ENCODE measurements at places on chromosomes 1 and 21.
A peak's percentile ranks its signal among the peaks of the same experiment; 100 is the strongest.

DNA sequence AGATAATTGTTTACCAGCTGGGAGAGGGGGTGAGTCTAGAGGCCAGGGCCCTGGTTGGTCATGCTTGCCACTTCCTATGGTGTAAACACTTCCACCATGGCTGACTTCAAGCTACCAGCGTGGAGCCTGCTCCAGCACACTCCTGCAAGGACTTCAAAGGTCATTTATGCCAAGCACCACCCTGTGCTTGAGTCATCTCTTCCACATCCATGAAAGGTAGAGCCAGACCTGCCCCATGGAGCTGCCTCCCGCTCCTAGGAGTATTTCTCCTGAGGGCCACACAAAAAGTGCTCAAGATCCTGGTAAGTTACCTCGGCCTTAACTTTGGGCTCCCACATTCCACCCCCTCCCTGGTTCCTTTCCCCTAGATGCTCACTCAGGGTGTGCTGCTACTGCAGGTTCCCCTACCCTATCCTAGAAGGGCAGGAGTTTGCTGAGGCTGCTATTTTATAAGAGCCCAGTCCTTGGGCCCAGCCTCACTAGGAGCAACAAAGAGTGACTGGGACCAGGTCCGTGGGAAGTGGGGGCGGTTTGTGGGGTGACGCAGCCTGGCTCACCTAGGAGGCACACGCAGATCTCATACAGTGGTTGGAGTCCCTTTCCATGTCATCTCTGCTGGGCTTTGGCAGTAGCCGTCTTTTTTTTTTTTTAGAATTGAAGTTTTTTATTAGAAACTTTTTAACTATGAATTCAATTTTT is 2.4 kb downstream of the RAB7B start:
- DNase-seq: no peak

- DNase-seq: no peak
Measured at GRCh38 chr21:42864286-42864685, 15.1 kb downstream of the WDR4 start.

DNA sequence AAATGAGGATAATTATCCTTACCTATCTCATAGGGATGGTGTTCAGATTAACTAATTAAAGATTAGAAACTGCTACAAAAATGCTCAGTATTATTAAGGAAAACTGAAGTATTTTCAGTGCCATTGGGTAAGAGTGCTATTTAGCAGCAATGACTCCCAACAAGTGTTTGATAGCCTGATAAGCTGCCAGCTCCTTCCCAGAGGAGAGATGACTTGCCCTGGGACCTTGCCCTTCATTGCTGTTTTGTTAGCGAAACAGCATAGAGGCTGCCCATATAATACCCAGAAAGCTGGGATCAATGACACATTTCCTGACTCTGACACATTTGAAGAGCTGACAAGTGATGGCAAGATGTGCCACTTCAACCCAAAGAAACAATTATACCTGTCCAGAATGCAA is 592.2 kb downstream of the ADGRL2 start:
- no peak for DNase-seq

DNA sequence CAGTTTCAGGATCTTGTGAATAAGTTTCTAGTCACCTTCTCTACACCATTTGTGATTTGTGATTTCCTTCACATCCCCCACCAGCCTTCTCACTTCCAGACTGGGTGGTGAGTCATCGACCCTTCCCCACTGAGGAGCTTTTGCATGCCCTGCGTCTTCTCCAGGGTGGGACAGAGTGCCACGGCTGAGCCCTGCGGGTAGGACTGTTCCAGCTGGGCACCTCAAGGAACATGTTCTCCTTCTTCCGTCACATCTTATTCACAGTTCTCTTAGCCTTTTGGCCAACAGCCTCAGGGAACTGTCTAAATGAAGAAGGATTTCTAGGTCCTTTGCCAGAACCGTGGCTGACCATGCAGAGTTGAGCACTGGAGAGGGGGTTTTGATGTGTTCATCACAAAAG is 116.5 kb downstream of the TMEM53 start:
- DNase-seq: no peak

DNA sequence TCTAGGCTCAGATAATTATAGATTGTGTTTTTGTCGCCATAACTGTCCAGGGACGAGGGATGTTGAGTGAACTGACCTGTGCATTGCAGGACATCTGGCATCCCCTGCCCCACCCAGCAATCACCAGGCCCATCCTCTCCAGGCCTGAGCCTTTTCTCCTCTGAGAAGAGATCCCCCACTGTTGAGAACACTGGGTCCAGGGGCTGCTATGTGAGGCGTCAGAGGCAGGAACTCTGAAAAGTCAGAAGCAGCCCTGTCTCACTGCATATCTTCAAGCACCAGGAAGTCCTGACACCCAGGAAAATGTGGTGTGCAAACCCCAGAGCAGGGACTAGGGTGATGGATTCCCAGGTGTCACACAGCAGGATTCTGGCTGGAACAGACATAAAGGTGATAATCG is 17.1 kb upstream of the ACBD3 start:
- DNase-seq: no peak

- peak; percentile 59 for DNase-seq
Measured at GRCh38 chr1:46616277-46617107, at the start of gene MOB3C. Gene MOB3C (minus strand): TSS chr1:46616811. CDS start chr1:46613321, 3,490 bp downstream.

DNA sequence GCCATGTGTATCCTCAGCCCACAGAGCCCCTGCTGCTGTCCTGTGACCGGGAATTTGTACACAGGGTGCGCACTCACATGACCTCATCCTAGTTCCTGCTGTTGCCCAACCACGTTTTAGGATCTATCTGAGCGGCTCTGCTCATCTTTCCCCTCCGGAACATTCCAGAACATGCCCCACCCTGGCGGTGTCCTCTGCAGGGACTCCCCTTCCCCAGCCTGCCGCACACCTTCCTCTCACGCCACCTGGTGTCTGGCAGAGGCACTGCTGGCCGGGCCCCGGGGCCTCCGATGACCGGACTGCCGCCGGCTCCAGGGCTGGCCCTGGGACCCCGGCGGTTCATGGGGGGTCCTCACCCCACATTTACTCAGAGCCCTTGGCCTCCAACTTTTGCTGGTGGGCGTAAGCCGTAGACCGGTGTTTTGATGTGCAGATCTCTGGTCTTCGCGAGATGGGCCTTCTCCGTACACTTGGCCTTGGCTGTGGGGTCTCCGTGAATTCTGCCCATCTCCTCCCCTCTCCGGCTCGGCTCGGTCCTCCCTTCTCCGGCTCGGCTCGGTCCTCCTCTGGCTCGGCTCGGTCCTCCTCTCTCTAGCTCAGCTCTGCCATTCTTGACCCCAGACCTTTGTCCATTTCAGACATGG is 29.5 kb downstream of the ARHGEF16 start:
- no peak for DNase-seq

DNA sequence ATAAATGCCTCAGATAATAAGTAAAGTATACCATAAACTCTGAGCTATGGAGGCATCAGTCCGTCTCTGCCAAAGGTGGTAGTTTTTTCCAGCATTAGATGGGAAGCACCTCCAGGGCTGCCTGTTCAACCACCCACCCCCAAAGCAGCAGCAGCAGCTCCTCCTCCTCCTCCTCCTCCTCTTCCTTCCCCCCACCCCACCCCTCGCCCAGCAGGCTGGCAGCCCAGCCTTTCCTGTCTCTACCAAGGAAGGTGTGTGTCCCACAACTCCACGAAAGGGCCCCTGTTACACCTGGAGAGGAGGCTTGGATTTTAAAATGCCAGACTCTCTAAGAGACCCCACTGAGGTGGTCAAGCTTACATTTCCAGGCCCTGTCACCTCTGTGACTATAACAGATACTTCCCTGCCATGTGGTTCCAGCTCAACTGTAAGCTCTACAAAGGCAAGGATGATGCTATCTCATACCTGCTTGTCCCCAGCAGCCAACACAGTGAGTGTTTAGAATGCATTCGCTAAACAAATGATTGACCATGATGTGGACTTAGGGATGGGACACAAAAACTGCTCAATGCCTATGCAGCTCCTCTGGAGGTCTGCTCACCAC is 76.7 kb downstream of the GFI1 start:
- no peak for DNase-seq

DNA sequence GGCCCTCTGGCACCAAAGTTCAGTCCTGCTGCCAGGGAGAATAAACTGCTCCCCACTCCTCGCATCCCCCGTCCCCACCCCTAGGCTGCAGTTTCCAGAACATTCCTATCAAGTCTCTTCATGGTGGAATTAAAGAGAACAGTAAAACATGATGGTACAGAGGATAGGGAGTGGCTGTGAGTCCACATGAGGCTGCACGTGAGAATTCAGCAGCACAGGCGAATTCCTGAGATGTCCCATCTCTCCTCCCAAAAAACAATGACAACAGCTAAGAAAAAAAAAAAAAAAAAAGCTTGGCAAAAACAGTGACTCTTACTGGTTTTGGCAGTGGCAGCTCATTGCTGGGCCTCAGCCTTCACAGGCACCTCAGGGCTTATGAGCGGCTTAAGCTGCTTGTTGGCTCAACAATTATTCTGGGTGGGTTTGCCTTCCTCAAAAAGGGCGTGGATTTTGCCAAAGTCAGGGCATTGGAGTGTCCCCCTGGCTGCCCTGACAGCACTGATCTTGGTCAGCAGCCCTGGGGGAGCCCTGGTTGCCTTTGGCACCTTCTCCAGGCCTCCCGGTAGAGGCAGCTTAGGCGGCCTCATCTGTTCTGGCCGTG is 5.7 kb upstream of the IFFO2 start:
- DNase-seq: no peak

- no peak for DNase-seq
Measured at GRCh38 chr1:179077396-179077795, 4.5 kb upstream of the TOR3A start.

GRCh38 chr1:244804841-244805240 is 30.6 kb upstream of the COX20 start:
- no peak for DNase-seq

DNA sequence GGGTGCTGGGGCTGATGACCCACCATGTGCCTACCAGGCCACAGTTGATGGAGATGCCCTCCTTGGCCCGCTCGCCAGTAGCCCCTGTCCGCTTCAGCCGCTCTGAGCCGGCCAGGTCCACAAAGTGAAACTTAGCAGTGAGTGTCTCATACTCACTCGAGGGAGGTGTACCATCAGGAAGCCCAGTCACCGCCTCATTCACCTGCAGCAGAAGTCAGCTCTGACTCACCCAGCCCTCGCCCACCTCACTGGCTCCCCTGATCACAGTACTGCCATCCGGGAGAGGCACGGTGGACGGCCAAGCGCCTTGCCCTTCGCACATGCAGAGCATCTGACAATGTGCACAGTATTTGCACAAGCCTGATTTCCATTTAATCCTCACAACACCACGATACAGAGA is 18.8 kb downstream of the KIF21B start:
- DNase-seq: no peak

- no peak for DNase-seq
Measured at GRCh38 chr1:165403835-165404482, 41.0 kb downstream of the RXRG start.

DNA sequence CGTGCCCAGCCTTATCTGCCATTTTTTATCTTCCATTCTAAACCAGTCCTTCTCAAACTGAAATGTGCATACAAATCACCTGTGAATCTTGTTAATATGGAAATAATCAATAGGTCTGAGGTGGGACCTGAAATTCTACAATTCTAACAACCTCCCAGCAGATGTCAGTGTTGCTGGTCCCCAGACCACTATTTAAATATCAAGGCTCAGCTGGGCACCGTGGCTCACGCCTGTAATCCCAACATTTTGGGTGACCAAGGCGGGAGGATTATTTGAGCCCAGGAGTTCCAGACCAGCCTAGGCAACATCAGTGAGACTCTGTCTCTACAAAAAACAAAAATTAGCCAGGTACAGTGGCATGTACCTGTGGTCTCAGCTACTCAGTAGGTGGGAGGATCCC is 4.1 kb downstream of the UQCRHL start:
- no peak for DNase-seq

DNA sequence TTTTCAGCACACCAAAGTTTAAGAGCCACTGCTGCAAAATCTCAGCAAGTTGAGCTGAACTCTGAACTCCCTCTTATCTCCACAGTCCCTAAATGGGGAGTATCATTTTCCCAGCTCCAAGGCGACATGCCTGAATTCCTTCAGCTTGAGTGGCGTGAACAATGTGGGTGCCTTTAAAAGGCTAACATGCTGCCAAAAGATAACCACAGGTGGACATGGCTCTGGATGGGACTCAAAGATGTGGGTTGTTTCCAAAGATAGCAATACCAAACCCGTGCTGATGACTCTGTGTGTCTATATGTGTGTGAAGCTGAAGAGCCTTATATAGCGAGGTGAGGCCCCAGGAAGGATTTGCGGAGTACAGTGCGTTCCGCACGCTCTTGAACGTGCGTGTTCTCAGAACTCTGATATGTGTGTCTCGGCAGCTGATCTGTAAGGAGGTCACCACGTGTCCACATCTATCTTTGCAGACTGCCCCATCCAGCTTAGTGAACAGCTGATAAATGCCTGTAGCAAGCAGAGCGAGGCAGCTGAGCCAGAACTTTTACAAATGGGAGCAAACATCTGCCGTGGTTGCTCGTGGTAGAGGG is 189.2 kb downstream of the DYRK1A start:
- no peak for DNase-seq

GRCh38 chr1:38222891-38223290 is 176.3 kb upstream of the POU3F1 start:
- no peak for DNase-seq

DNA sequence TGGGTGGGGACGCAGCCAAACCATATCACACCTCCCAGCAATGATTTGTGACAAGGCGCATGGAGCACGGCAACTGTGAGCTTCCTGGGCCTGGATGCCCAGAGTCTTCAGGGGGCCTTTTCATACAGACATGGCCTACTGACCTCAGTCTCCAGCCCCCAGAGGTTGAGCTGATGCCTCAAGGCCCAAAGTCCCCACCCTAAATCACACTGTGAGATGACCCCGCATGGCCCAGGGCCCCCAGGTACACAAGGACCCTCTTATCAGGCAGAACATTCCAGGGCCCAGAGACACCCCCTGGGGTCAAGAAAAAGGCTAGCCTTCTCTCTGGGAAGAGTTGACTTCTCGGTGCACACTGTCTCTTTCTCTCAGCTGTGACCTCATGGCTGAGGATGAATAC is 179.7 kb upstream of the C1orf174 start:
- DNase-seq: no peak

GRCh38 chr1:239418681-239419080 is 32.3 kb downstream of the CHRM3 start:
- no peak for DNase-seq

GRCh38 chr1:85830837-85831236 is 122.6 kb upstream of the ZNHIT6 start:
- no peak for DNase-seq

- DNase-seq: no peak
Measured at GRCh38 chr21:21196087-21196486, 197.9 kb downstream of the NCAM2 start.

DNA sequence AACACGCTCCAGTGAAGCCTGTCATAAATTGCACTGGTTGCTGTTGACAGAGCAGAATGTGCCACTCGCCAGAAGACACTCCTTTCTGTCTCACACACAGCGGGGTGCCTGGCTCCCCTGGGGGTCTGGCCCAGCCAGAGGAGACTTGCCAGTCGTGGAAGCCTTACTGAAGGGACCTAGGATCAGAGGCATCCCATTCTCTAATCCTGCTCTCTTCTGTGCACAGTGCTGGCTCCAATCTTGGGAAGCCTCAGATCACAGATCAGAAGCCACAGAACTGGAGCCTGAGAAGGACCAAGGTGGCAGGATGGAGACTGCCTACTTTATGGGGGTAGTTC is 1.4 kb downstream of the SLC9A1 start:
- DNase-seq: no peak

- DNase-seq: no peak
Measured at GRCh38 chr1:68268896-68269483, 36.7 kb upstream of the WLS start.

- DNase-seq: no peak
Measured at GRCh38 chr1:39405358-39405757, 86.1 kb upstream of the BMP8A start.

- no peak for DNase-seq
Measured at GRCh38 chr1:186626356-186626932, 53.8 kb downstream of the PTGS2 start.

- peak; percentile 50 for DNase-seq
Measured at GRCh38 chr1:56831871-56832693, 12.9 kb upstream of the FYB2 start.
